KBM-7 (cell line): ENCODE measurements at places on chromosomes 7 and 10.

DNA sequence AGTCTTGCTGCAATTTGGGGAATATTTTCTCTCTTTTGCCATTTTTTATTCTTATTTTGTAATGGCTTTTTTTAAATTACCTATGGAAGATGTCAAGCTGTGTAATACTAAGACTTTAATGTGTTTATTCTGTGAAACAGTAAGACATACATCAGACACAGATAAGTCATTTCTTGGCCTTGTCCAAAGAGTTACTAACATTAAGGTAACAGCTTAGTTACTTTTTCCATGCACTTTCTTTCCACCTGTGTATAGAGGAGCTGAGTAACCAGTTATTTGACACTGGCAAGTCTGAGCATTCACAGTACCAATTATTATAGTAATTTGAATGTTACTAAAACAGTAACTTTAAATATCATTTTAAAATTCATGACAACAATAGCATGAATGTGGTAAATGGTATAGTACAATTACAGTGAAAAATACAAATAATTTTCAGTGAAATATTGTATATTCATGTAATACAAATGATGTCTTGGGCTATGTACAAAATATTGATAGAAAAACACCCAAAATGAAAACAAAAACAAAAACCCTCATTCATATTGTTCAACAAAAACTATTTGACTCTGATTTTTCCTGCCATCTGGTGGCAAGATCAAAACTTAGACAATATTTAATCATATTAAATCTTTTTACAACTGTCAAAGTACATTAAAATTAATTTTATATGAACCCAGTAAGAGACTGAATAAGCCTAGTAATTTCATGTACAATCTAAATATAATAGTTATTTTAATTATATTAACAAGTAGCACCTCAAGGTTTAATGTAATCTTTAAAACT, 259.8 kb upstream of the SEMA3A start:
- no peak for DNase-seq

DNA sequence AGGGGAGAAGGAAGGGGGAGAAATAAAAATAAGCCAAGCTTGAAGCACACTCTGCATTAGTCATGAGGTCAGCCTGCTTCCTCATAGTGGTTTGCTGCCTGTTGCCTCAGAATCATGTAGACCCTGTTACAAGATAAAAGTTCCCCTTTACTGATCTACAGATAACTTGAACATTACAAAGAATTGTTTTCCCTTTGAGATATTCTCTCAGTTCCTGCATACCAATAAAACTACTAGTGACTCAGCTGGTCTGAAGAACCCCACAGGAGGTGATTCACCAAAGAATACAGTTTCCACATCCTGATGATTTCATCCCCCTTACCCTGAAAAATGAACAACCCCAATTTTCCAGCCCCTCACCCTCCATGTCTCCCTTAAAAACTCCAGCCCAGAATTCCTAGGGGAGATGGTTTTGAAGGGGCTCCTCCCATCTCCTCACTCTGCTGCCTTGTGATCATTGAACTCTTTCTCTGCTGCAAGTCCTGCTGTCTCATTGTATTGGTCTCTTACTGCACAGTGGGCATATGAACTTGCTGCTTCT, 31.5 kb upstream of the NRP1 start:
- DNase-seq: peak; percentile 79

DNA sequence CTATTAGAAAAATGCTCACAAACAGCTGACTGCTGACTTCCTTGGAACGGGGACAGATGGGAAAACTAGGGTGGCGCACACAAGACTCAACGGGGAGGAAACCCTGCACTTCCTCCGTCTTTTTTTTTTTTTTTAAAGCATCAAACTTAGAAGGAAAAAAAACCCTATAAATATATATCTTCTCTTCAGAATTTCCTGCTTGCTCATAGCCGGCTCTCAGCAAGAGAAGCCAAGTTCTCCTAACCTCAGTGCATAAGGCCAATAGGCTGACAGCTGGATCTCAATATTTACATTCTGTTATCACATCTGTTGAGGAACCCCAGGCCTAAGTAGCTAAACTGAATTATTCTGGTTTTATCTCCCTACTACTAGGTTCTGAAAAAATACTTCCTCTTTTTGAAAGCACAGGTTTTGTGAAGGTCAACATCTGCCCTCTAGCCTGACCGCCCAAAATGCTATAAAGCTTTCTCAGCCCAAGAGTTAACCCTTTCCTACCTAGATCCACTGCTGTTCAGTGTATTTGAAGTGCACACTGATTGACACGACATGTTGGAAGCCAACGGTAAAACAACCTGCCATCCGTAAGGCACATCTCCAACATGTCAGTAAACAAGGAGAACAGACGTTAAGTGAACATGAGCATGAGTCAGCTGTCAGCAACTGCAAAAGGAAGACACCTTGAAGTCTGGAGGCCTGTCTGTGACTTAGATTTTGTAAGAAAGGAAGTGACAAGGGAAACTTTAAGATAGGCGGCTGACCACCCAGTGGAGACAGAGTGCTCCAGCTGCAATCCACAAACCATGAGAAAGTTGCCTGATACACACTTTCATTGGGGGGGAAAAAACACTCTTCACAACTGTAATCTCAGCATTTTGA, 83.8 kb downstream of the EBLN1 start:
- DNase-seq: peak; percentile 92

DNA sequence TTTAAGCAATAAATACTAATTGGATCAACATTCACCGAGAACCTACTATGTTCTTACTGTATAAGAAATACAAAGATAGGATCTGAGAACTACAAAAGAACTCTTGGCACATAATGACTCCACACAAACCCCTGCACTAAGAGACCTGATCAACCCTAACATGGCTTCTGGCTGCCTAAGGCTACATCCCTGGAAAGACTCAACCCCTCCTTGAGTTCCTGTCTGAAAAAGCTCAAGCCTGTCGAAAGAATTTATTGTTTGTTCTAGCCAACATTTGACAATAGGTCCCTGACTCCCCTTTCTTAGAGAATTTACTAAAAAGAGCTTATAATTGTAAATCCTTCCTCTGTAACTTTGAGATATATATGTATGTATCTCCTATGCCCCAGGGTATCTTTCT, 125.3 kb upstream of the SGCE start:
- no peak for DNase-seq

- no peak for DNase-seq
Measured at GRCh38 chr10:123301077-123301857, 147.1 kb downstream of the BUB3 start.

- no peak for DNase-seq
Measured at GRCh38 chr7:127578036-127578684, 7.2 kb downstream of the GCC1 start.

DNA sequence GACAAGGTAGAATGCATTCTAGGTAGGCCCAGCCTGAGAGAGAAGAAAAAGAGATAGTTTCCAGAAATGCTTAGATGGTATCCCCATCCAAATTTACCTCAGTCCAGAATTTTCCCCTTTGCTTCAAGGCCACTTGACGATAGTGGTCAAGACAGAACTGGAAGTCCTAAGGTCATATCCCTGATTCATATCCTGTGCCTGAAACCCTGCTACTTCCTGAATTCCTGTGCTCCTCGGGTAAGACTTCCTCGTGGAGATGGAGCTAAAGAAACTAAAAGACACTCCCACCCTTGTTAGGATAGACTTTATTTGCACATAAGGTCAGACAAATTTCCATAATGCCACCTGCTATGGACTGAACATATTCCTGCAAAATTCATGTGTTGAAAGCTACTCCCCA, 175.9 kb downstream of the EVX1 start:
- DNase-seq: no peak

DNA sequence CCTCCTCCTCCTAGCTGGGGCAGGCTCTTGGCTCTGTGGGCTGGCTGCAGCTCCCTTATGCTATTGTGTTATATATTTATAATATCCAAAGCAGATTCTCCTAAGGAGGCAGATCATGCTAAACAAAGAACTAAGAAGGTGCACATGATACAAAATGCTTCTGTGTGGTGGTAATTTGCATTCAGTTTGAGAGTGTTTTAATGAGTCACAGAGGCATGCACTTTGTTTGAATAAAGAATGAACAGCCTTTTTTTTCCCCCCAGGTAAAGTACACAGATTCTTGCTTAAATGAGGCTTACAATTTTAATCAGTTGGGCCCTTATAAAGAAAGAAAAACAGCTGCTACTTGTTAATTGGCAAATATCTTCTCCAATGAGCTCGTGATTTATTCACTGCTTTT, 95.0 kb downstream of the FANK1 start:
- DNase-seq: no peak

GRCh38 chr10:103470761-103471653, 8.0 kb downstream of the CALHM3 start:
- peak; percentile 95 for DNase-seq

DNA sequence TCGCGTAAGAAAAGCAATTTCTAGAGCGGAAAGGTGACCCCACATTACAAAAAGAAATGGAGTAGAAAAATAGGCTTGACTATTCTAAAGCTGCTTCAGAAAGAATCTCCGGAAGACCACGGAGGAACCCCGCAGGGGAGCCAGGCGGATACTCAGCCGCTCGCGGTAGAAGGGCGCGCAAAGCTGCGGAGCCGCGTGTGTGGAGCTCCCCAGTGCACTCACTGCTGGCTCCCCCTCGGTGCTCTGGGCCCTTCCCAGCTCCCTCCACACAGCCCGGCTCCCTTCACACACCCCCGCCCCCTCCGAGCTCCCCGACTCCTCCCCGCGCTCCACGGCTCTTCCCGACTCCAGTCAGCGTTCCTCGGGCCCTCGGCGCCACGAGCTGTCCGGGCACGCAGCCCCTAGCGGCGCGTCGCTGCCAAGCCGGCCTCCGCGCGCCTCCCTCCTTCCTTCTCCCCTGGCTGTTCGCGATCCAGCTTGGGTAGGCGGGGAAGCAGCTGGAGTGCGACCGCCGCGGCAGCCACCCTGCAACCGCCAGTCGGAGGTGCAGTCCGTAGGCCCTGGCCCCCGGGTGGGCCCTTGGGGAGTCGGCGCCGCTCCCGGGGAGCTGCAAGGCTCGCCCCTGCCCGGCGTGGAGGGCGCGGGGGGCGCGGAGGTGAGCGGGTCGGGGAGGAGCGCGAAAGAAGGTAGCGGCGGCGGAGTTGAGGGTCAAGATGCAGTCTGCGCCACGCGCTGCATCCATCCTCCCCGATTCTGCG, at the start of gene STEAP2:
Gene STEAP2 (plus strand): TSS at position 350 of the 758 bp plus-strand sequence. CDS start 13,343 bp downstream, outside the sequence.
- DNase-seq: peak; percentile 88
